ENCODE measurements at places on chromosomes 13 and 19.

DNA sequence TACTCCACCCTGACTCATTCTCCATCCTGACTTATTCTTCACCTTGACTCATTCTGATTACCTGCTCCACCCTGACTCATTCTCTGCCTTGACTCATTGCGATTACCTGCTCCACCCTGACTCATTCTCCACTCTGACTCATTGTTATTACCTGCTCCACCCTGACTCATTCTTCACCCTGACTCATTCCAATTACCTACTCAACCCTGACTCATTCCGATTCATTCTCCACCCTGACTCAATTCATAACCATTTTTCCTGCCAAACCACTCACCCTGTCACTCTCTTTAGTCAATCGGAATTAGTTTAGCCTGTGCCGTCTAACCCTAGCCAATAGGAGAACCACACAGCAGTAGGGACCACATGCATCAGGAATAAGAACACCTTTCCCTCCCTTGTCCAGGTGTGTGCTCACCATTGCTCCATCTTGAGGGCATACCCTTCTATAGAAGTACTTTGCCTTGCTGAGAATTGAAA lies 1227.4 kb upstream of the PCDH20 start:
- no peak for DNase-seq

DNA sequence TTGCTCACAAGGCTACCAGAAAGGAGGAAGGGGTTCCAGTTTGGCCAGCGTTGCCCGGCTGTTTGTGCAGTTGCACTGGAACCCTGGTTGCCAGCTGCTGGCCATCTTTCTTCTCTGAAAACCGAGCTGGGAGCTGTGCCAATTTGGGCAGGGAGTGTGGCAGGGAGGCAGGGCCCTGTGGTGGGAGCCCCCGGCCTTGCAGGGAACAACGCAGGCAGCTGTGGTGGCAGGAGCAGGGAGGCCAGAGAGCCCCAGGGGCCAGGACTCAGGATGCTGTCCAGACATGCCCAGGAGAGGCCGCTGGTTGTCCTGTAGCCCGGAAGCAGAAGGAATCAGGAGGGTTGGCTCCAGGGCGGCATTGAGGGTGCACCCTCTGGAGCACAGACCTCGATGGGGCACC lies 4.8 kb downstream of the KMT5C start:
- DNase-seq, result no peak

DNA sequence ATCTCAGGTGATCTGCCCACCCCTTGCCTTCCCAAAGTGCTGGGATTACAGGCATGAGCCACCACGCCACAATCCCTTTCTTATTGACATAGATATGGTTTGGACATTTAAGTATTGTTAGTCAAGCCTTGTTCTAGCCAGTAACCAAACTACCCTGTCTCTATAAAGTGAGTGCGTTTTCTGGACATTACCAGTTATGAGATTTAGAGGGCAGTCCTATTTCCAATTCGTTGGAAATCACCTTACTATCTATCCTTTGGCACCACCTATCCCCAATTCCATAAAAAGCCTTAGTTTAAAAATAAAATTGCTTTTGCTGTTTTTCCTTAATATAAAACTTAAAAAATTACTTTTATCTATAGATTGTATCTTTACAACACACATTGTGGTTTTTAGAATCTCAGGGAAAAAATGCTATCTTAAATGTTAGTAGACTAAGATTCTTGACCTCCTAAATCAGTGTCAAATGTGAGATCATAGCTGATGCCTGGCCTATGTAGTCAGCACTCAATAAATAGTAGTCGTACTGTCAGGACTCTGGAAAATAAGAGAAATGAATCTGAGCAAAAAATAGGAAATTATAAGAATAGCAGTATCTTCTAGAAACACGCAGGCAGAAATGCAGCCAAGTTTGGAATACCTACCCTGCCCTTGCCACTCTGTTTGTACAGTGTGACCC lies 57.0 kb downstream of the NUFIP1 start:
- no peak for DNase-seq

DNA sequence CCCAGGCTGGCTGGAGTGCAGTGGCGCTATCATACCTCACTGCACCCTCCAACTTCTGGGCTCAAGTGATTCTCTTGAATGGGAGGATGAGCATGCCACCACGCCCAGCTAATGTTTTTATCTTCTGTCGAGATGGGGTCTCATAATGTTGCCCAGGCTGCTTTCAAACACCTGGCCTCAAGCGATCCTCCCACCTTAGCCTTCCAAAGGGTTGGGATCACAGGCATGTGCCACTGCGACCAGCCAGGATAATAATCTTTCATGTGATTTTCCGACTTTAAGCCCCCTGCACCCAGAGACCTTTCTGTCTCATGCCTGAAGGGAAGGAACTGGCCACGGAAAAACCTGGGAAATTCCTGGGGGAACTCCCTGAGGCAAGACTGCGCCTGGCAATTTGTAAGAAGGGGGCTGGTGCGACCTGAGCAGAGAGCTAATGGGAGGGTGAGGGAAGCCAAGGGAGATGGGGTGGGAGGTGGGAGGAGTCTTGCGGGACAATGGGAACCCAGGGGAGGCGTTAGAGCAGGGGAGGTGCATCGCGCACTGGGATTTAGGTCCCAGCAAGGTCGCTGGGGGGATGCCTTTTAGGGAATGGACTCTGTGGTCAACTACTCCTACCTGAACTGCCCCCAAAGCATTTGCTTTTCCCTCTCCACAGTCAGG lies 1.2 kb upstream of the CCDC124 start:
- no peak for DNase-seq

- no peak for DNase-seq
These were observed 90.2 kb upstream of the RNF113B start for GRCh38 chr13:98267080-98267912.

- no peak for DNase-seq
These were observed 157.5 kb downstream of the PCDH20 start for GRCh38 chr13:61258185-61258584.

- no peak for DNase-seq
These were observed 80.8 kb downstream of the KL start for GRCh38 chr13:33096886-33097605.

DNA sequence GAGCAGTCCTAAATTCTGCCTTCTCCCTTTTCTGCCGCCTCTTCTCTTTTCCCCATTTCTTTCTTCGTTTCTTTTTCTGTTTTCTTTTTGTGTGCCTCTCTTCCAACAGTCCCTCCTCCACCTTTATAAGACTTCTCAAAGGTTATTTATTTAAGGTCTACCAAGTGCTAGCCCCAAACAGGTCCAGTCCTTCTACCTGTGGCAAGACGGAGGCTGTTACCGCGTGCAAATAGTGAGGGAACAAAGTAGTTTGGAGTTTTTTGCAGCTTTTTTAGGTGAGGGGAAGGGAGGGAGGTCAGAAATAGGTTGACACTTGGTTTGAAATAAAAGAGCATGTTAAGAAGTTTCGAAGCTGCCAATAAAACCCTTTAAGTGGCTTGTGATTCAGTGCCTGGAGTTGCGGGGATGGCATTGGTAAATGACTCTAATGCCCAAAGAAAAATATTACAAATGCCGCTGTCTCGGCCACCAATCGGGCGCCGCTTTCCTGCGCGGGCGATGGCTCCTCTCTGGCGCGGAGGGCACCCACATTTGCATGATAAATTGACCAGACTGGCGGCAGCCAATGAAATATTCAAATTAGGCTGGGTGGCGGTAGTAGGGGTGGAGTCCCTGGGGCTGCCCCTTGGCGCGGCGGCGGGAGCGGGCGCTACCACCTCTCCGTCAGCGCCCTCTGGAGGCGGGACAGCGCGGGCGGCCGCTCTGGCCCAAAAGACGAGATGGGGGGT lies 7.5 kb upstream of the TSHZ3 start:
- no peak for DNase-seq

- no peak for DNase-seq
These were observed 165.9 kb upstream of the RNF113B start for GRCh38 chr13:98342953-98343352.

DNA sequence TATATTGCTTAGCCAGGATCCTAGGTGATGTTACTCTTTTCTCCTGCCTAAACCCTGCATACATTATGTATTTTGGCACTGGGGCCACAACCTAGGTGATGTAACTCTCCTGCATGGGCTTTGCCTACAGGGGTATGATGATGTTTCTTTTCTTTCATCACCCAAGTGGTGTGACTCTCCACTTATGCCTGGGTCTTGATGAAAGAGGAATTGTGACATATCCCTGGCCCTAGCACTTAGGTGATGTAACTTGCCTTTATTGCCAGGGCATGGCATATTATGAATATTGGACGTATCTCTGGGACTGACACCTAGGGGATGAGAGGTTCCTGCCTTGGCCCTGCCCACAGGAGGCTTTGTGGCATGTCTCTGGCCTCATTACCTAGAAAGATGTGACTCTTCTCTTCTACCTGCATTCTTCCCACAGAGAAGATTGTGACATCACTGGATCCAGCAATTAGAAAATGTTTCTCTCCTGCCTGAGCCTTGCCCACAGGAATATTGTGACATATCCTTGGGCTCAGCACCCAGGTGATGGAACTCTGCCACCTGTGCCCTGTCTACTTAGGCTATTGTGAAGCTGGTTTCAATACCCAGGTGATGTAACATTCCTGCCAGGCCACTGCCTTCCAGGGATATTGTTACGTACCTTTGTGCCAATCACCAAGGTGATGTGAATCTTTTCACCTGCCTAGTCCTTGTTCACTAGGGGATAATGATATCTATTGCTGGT lies 27.3 kb upstream of the ZNF254 start:
- DNase-seq, result no peak

- DNase-seq, result no peak
These were observed 232.9 kb upstream of the STARD13 start for GRCh38 chr13:33518452-33518851.

GRCh38 chr19:56986386-56986785 lies 133.4 kb upstream of the USP29 start:
- no peak for DNase-seq

DNA sequence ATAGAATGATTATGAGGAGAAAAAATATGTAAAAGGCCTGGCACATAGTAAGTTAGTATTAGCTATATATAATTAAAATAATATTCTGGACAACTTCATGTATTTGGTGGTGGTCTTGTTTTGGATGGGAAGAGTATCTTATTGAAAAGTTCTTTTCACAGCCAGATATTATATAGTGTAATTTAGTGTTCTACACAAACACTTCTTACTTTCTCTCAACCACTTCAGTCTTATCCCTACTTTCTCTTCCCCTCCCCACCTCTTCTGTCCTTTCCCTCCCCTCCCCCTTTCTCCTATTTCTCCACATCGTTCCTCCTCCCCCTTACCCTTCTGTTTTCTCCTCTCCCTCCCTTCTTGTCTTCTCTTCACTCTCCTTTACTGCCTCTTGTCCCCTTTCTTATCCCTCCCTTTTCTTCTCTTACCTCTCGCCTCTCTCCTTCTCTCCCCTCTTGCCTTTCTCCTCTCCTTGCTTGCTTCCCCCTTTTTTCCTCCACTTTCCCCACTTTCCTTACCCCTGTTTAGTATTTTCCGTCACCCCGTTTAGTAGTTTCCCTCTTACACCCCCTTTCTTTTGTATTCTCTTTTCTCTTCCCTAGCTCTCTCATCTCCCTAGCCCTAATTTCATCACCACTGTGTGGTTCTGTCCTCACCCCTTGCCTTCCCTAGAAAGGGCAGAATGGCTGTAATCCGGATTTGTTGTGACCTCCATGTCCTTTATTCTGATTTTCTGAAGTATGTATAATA lies 107.2 kb upstream of the MLNR start:
- DNase-seq, result no peak

DNA sequence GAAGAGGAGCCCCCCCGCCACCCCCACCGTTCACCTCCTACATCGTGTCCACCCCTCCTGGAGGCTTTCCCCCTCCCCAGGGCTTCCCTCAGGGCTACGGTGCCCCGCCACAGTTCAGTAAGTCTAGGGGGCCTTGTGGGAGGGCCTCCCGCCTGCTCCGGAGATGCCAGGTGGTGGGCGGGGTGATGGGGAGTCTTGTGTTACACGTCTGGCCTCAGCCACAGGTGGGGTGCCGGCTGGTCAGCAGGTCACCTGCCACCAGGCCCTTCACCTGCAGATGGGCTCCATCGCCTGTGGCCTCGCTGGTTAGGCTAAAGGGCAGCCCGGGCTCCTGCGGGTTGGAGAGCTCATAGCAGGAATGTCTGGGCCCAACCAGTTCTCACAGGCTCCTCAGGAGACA lies 8.0 kb upstream of the RPS15 start:
- no peak for DNase-seq

DNA sequence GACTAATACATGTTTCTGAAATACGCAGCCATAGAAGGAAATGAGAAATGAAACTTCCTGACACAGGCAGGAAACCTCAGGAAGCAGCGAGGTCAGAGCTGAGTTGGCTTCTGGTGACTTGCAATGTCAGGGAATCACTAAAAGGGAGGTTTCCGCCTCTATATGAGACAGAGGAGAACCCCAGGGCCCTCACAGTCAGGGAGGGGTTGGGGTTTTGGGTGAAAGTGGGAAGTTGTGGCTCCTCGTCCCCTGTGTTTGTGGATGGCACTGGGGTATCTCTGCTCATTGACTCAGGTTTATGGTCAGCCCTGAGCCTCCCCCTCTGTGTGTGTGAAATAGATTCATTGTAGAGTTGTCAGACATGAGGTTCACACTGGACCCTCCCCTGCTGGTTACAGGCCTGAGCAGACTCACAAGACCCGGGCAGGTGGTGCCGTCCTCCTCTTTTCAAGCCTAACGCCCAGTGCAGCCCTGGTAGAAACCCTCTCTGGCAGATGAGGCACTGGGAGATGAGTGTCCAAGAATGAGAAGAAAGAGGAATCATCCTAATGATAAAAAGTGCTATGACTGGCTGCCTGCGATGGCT lies 5.5 kb upstream of the LILRA6 start:
- no peak for DNase-seq

- DNase-seq, result no peak
These were observed 74.3 kb upstream of the ATP12A start for GRCh38 chr13:24605923-24606372.

- DNase-seq, result no peak
These were observed 1.9 kb downstream of the PTPRS start for GRCh38 chr19:5338656-5339197.

DNA sequence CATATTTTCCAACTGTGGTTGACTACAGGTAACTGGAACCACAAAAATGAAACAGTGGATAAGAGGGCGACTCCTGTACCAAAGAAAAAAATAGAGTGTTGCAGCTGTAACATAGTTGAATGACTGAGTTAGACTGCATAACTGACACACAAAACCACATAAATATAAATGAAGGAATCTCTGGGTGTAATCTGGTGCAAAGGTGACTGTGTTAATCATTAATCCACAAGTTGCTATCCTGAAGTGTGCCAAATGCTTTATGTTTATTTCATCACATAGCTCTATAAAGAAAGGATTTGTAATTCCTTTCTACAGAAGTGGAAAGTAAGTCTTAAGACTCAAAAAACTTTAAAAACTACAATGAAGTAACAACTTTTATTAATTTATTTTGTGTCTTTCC lies 6.0 kb upstream of the GJB2 start:
- no peak for DNase-seq

GRCh38 chr19:33388231-33388724 lies 14.8 kb downstream of the CEBPG start:
- DNase-seq, result no peak

- no peak for DNase-seq
These were observed 48.8 kb downstream of the MLLT1 start for GRCh38 chr19:6230991-6231448.

DNA sequence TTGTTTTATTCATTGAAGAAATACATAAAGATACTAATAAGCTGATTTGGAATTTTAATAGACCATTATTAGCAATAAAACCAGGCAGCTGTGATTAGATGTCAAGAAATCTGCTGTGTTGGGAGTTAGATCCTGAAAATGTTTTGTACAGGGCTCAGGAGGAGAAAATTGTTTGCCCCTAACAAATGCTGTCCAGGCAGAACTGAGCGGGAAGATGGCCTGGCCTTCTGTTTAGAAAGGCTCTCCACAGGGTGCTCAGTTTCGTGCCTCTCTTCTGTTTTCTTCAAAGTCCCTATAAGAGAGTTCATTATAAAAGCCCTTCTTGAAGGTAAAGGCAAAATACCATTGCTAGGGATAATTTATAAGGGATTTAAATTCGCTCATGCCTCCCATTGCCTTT lies 64.1 kb downstream of the ERCC5 start:
- no peak for DNase-seq

Data from NCI-H2107 (cell line).